ENCODE measurements at places on chromosomes 3 and 15.

- no peak for DNase-seq
These were observed 925.7 kb downstream of the EPHA3 start for GRCh38 chr3:90032980-90033641.

GRCh38 chr3:74463515-74463914 is 150.9 kb downstream of the CNTN3 start:
- no peak for DNase-seq

DNA sequence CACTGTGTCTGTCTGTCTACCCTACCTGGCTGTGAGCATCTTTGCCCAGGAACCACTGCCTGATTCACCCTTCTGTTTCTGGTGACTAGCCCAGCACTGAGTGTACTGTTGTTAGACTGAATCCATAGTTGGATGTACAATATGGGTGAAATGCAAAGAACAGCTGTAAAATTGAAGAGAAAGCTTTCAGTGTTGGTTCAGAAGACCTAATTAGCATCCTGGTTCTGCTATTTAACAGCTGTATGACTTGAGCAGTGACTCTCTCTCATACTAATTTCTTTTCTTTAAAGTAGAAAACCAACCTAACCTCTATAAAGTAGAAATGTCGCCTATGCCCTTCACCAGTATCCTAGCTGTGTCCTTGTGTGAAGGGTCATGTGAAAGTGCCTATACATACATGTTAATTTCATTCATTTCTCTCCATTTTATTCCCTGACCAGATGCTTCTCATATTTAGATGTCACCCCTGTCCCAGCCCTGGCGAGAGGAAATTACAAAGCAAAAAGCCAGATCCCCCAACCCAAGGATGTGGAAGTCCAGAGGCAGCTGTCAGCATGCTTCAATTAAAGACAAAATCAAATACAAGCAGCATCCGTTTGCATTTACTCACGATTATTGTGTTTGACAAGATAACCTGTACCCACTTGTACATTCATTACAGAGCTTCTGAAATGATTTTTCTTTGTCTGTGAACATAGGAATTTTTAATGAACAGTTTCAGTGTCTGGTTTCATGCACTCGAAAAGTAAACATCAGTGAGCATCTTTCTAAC is 305.7 kb upstream of the ICE2 start:
- no peak for DNase-seq

DNA sequence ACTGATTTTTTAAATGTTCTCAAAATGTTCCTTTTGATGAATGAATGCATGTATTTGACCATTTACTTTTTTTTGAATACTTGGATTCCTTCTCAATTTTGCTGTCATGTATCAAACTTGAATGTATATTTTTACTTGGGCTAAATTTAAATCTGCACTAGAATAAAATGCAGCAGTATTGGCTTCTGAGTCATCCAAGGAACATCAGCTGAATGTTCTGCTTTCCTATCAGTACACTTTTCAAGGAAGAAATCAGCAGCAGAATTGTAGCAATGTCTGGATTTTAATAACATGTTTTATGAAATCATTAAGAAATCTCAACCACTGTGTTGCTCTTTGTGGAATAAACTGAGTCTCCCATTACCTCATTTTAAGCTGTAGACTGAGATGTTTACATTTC is 57.0 kb upstream of the COL6A6 start:
- DNase-seq: no peak

DNA sequence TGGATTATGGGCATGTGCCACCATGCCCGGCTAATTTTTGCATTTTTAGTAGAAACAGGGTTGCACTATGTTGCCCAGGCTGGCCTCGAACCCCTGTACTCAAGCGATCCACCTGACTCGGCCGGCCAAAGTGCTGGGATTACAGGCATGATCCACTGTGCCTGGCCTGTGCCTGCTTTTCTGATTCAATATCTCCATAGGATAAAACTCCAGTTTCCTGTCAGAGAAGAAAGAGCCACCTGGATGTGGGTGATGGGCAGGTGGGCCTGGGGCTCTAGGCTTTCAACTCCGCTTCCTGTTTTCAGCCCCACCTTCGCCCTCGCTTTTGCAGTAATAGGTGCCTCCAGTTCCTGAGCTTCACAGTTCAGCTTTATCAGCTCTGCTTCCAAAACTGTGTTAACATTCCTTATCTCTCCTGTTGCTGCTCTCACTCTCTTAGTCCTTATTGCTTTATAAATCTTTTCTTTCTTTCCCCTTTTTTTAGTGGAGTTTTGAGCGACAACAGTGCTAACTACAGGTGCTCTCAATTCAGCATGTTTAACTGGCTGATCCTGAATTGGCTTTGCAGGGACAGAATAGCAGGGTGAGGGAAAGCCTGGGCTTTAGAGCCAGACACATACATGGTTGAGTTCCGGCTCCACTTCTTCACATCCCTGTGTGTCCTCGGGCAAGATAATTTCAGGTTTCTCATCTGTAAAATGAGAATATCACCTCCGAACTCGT is 21.1 kb upstream of the PDE8A start:
- DNase-seq: no peak

DNA sequence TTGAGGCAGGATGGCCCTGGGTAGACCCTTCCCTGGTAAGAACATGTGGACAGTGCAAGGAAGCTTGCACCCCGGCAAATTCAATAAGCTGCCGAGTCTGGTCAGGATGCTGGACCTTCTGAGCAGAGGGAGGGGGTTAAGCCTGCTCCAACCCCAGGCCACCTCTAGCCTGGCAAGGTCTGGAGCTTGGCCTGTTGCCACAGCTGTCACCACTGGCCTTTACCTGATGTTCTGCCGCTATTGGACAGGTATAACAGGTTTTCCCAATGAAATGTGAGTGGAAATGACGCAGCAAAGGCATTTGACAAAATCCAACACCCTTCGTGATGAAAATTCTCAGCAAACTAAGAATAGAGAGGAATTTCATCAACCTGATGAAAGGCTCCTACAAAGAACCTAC is 699 bp upstream of the MESP1 start:
- no peak for DNase-seq

DNA sequence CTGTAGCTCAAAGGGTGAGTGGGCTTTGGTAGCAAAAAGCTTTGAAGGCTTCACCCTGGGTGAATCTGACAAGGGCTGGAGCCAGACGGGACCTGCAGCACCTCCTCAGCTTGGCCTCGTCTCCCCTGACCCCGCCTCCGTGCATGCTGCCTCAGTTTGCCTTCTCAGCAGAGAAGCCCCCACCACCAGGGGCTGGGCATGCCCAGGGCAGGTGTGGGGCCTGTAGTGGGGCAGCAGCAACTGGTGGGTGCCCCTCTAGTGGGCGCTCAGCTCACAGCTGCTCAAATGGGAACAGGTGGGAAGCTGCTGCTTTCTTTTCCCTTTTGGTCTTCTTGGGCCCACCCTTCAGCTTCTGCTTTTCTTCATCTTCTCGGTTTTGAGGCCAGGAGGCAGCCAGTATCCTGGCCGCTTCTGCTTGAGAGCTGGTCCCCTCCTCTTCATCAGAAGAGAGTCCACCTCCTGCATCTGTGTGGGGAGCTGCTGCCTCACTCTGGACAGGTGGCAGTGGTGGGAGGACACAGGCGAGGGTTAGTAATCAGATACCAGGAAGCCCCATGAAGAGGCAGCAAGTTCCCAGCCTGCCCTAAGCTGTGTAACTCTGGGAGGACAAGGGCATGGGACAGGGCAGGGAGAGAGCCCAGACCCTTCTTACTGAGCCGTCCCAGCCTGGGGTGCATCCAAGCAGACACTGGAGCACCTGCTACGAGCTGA is 21.0 kb downstream of the TMEM43 start:
- no peak for DNase-seq

GRCh38 chr3:71702131-71703024 is 22.8 kb downstream of the EIF4E3 start:
- DNase-seq: no peak

- no peak for DNase-seq
These were observed 22.7 kb downstream of the ZNF860 start for GRCh38 chr3:32004113-32004765.

- no peak for DNase-seq
These were observed 42.3 kb downstream of the CPN2 start for GRCh38 chr3:194308601-194309449.

DNA sequence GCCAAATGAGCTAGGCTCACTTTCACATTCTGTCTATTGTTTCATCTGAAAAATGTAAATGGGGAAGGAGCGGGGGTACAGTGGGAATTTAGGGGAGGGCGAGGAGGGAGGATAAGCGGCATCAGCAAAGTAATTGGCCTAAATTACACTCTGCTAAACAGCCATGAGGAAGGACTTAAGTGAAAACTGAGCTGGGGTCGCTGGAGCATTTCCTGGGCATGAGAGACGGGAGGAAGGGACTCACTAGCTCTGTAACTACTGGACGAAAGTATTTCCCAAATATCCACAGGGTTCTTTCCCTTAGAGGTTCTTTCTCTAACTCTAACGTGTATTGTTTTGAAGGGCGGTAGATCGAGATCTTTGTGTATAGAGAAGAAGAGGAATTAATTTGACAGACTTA is 418.0 kb downstream of the SOX2 start:
- no peak for DNase-seq

DNA sequence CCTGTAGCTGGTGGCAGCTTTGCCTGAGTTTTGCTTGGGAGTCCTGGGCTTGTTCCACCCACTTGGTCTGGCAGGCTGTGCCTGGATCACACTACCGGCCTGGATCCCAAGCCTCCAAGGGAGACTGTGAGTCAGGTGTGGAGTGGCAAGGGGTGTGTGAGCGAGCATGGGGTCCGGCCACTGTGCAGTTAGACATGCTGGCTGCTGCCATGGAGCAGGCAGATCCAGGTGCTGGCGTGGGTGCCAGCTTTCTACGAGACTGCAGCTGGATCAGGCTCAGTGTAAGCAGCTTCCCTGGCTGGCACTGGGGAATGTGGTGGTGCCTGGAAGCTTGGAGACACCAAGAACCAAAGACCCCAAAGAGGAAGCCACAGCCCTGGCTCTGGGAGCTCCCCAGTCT is 102.0 kb upstream of the BNIP2 start:
- no peak for DNase-seq

- no peak for DNase-seq
These were observed 46.0 kb downstream of the KLF13 start for GRCh38 chr15:31372635-31373091.

DNA sequence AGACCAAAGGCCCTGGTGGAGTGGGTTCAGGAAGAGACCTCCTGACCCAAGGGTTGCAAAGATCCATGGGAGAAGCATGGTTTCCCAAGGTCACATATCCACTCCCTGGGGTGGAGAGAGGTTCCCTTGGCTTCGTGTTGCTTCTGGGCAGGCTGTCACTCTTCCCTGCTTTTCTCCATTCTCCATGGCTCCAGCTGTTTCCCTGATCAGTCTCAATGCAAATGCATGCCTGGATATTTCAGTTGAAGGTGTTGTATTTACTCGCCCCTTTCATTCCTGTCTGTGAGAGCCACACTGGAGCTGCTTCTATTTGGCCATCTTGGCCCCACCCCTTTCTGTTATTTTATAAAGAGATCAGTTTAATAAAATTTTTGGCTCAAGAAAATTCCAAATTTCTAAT is 95.0 kb upstream of the PLSCR4 start:
- no peak for DNase-seq

DNA sequence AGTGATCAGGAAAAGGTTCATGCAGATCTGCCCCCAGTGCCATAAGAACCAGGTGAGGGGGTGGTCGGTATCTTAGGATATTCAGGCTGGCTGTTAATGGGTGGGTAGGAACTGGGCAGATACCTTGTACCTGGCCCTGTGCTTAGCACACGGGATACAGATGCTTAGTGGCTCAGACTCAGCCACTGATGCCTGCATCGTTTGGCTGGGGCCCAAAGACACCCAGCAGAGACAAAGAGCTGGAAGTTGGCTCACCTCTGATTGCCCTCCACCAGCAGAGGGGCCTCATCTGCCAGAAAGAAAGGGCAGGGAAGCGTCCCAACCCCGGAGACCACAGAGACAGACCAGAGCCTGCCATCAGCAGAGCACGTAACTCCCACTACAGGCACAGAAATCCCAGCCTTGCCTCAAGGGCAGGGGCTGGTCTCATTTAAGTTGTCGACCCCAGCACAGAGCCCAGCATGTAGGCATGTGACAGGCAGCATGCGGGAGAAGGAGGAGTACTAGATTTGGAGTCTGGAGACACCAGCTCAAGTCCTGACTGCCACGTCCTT is 64.1 kb upstream of the SLC6A1 start:
- DNase-seq: no peak

DNA sequence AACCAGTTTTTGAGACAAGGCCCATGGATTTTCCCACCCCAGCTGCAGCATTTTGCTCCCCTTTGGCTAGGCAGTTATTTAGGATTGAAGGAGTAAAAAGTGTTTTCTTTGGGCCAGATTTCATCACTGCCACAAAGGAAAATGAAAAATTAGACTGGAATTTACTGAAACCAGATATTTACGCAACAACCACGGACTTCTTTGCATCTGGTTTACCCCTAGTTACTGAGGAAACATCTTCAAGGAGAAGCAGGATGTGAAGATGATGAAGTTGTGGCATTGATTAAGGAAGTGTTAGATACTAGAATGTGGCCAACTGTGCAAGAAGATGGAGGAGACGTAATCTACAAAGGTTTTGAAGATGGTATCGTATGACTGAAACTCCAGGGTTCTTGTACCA is 165.2 kb upstream of the MYRIP start:
- no peak for DNase-seq

DNA sequence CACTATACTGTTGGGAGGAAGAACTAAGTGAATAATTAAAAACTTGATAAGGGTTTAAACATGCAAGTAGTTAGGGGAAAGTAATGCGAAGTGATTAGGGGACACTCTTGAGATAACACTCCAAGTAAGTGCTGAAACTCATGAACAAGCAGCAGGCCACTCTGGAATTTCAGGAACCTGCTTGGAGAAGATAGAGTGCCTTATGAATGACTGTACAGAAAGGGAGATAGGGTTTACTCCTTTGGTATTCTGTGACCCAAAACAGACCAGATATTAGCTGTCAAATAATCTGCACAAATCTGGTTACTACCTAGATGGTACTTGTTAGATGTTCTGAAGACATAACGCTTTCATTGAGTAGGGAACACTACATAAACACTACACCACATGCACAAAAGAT is 85.6 kb downstream of the FRMD4B start:
- no peak for DNase-seq

GRCh38 chr15:52144656-52145178 is 32.1 kb upstream of the BCL2L10 start:
- no peak for DNase-seq

DNA sequence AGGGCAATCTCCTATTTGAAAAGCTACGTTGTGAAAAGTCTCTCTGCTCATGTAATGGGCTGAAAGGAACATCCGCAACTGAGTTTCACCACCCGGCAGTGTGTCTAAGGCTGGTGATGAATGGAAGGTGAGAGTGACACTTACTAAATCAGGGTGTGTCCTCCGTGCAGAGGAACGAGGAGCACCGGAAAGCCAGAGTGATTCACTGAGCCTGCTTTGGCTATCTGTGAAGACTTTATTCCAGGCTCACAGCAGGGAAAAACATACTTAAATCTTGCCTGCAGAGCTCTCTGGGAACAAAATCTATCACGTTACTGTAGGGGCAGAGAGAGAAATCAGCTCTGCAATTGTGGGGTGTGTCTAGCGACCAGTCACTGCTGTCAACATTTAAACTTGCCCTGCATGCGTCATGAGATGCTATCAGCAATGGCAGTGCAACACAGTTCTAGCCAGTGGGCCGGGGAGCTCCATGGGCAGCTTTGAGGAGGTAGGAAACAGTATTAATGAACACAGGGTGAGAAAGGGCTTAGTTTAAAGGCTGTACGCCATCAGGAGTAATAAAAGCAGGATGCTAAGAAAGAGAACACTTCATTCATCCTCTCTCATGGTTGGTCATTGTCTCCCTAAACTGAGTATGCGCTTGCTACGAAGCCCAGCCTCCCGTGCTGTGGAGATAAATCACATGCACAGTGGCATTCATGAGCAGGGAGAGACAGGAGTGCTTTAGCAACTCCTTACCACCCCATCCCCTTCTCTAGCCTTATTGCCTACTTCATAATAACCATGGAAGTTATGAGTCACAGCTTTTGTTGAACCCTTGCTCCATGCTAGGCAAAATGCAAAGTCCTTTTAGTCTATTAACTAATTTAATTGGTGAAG is 542.7 kb upstream of the ADAMTS9 start:
- DNase-seq: no peak

Measured in activated CD4-positive, alpha-beta T cell treated with anti-CD3 and anti-CD28 coated beads for 24 hours (primary cell).